ENCODE measurements at places on chromosomes 5 and 9. TPM values are rescaled to one million over a fixed set of nuclear protein-coding genes. Genes with fewer than 3 reads are reported as not detected.

Gene PCDHB7
- total RNA-seq, result not detected

Gene SOX30
- total RNA-seq, result 0.36 TPM

Gene MARCOL
- total RNA-seq, result not detected

DNA sequence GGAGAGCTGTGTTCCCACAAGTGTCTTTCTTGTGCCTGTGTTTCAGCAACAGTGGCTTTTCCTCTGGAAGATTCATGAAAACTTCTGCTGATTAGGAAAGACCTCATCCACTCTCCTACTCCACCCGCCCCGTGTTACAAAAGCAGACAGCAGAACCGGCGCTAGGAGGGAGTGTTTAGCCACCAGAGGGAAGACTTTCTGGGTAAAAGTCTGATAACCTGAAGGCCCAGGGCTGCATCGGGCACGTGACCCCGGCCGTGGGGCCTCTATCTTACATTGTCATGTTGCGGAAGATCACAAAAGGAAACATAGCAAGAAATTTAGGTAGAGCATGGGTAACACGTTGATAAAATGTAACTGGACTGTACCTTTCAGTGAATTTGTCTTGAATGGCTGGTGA, 32.0 kb upstream of the DMRT2 start:
- H3K27ac ChIP-seq, result no peak overlapping the region
- DNase-seq, result no peak
- no peaks in the 10 kb centered on the region for H3K27me3 ChIP-seq
- H3K4me3 ChIP-seq, result no peak overlapping the region
- no peaks in the 10 kb centered on the region for H3K4me1 ChIP-seq
- H3K36me3 ChIP-seq, result no peaks in the 10 kb centered on the region

GRCh38 chr5:113047234-113047633, 70.6 kb downstream of the DCP2 start:
- no peaks in the 10 kb centered on the region for H3K4me1 ChIP-seq
- H3K4me3 ChIP-seq, result no peak overlapping the region
- no peaks in the 10 kb centered on the region for H3K36me3 ChIP-seq
- DNase-seq, result no peak

DNA sequence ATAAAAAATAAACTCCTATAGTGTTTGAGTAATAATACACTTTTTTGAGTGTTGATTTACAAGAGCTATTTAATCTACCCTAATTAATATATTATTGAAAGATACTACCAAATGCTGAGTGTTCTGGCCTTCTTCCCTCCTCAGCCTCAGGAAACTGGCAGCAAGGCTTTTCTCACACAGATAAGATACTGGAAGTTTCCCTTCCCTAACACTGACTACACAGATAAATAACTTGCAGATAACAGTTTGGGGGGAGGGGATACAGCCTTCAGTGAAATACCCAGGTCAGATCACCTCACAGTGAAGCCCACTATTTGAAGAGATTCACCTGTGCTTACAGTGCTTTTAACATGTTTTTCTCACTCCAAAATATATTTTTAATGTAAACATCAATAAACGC, 1.6 kb upstream of the NIPSNAP3A start:
- no peak for DNase-seq
- no peak overlapping the region for H3K4me3 ChIP-seq
- H3K27me3 ChIP-seq, result no peaks in the 10 kb centered on the region
- peaks cover 5% of the 10 kb centered on the region for H3K36me3 ChIP-seq
- H3K27ac ChIP-seq, result no peak overlapping the region

GRCh38 chr9:81562231-81563019, 126.9 kb downstream of the TLE1 start:
- H3K27ac ChIP-seq, result no peak overlapping the region
- H3K36me3 ChIP-seq, result no peaks in the 10 kb centered on the region
- H3K4me3 ChIP-seq, result no peak overlapping the region
- DNase-seq, result no peak
- H3K27me3 ChIP-seq, result no peaks in the 10 kb centered on the region
- no peaks in the 10 kb centered on the region for H3K4me1 ChIP-seq

DNA sequence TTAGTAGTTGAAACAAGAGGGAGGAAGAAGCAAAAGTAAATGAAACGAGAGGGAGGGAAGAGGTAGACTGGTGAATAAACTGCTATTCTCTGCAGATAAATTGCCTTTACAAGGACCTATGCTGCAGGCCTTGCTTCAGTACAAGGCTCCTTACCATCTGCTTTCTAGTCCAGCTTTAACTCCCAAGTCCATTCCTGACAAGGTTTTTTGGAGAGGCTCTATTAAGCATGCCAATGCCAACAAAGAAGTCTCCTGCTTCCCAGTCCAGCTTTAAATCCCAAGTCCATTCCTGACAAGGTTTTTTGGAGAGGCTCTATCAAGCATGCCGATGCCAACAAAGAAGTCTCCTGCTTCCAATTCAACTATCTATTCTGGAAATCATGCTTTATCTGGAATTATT, 244.9 kb downstream of the GABRB2 start:
- no peak for DNase-seq
- H3K36me3 ChIP-seq, result no peaks in the 10 kb centered on the region
- H3K4me1 ChIP-seq, result no peaks in the 10 kb centered on the region
- no peak overlapping the region for H3K27ac ChIP-seq

DNA sequence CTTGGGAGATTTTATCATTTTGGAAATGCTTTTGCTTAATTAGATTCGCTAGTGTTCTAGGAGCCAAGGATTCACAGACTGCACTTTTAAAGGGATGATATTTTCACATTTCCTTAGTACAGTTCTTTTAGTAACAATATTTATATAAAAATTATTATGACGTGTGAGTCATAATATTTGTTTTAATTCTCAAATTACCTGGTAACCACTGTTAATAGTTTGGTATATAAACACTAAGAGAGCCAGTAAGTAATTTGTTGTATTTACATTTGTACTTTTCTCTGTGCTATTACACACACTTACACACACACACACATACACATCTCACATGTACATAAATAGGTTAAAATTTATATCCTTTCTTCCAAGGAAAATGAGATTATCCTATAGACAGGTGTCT, 58.8 kb upstream of the RAD23B start:
- DNase-seq, result no peak
- no peaks in the 10 kb centered on the region for H3K4me1 ChIP-seq
- H3K27me3 ChIP-seq, result no peaks in the 10 kb centered on the region
- H3K27ac ChIP-seq, result no peak overlapping the region
- no peaks in the 10 kb centered on the region for H3K36me3 ChIP-seq
- H3K4me3 ChIP-seq, result no peak overlapping the region

- no peaks in the 10 kb centered on the region for H3K27me3 ChIP-seq
- no peak for DNase-seq
- H3K4me3 ChIP-seq, result no peak overlapping the region
- no peaks in the 10 kb centered on the region for H3K4me1 ChIP-seq
- no peak overlapping the region for H3K27ac ChIP-seq
- H3K36me3 ChIP-seq, result no peaks in the 10 kb centered on the region
Observed at GRCh38 chr9:132826621-132827365, 51.3 kb downstream of the AK8 start.

DNA sequence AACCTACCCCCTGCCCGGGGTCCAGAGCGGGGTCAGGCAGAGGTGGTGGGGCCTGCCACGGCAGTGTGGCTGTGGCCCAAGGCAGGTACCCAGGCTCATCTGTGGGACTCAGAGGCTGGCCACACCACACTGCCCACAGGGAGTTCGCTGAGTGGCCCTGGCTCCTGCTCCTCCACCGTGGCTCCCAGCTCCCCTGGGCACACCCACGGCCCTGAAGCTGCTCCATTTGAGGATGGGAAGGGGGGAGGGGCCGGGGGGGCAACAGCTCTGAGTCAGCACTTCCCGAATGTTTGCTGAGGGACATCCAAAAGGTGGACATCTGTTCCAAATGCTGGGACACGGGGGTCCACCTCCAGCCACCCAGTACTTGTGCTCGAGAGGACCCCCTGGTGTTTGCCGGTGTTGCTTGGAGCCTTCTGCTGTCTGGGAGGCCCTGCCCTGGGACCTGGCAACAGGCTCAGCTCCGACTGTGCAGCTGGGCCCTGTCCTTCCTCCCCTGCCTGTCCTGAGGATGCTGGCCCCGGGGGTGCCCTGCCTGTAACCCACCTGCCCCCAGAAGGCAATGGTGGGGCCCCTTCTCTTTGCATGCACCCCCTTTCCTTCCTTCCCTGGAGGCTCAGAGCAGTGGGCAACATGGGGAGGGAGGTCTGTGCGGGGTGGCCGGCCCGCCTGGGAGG, 2.5 kb upstream of the NRARP start:
- no peaks in the 10 kb centered on the region for H3K36me3 ChIP-seq
- no peak overlapping the region for H3K4me3 ChIP-seq
- H3K4me1 ChIP-seq, result peaks cover 27% of the 10 kb centered on the region
- no peak overlapping the region for H3K27ac ChIP-seq
- H3K27me3 ChIP-seq, result peaks cover 6% of the 10 kb centered on the region
- no peak for DNase-seq

GRCh38 chr9:105966834-105967233, 272.5 kb downstream of the TMEM38B start:
- H3K27ac ChIP-seq, result no peak overlapping the region
- no peaks in the 10 kb centered on the region for H3K36me3 ChIP-seq
- no peak overlapping the region for H3K4me3 ChIP-seq
- no peaks in the 10 kb centered on the region for H3K4me1 ChIP-seq
- no peaks in the 10 kb centered on the region for H3K27me3 ChIP-seq
